ENCODE measurements at places on chromosomes 6 and 20.

DNA sequence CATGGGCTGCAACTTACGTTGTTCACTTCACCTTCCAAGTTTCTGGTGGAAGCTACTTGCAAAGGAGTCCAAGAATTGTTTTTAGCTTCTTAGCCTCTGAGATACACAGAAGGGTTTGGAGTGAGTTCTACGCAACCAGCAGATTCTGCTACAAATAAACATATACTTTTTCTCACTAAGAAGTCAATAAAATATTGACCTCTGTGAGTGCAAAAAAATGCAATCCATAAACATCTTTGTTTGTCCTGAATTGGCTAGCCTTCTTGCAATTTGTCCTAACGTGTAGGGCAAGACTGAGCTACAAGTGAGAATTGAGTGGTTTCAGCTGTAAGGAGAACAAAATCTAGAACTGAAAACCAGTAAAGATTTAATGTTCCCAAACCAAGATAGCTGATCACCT, 26.2 kb upstream of the E2F3 start:
- no peak for DNase-seq

DNA sequence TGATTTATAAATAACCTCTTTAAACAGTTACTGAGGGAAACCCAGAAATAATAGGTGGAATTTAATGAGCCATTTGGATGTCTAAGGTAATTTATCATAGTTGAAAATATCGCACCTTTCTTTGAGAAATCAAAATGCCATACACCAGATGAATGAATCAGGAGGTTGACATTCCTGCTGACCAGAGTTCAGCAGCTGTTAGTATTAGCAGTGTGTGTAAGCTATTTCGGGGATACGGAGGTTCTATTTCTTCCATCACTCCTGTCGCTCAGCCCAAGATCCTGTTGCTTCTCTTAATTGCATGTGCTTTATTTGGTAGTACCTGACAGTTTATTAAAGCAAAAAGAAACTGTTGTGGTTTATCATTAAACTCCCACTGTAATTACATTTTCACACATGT, 67.1 kb downstream of the HDGFL1 start:
- DNase-seq = no peak

DNA sequence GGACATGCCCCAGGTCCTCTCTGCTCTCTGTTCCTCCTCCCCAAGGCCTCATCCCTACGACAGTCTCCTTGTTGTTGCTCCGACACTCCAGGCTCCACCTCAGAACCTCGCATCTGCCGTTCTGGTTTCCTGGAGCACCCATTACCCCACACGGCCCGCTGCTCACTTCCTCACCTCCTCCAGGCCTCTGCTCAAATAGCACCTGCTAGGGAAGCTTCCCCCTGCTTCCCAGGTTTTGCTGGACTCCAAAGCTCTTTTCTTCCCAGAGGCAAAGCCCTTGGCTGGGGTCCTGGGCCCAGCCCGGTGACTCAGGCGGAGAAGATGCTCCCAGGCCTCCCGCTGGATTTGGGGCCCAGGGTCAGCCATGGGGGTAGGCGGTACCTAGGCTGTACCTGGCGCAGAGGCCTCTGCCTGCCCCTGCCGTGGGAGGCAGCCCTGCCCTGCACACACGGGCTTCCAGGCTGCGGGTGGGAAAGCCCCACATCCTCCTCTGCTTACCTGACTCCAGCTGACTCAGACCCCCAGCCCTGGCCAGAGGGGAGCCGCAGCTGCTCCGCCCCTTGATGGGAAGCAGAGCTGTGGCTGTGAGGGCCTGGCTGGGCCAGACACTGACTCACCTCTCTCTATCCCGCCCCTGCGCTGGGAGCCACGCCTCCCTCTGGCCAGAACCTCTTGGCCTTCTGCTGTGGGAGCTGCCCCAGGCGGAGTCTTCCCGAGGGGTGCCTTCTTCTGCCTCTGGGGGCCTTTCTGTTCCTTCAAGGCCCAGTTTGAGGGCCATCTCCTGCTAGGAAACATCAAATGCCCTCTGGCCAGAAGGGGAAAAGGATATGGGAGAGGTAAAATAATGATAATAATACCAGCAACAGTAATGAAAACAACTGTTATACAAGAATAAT, 130.5 kb downstream of the CEBPB start:
- no peak for DNase-seq

- no peak for DNase-seq
These were observed 64.9 kb downstream of the LAMA4 start for GRCh38 chr6:112189494-112189893.

GRCh38 chr6:157269261-157269794, 54.0 kb downstream of the TMEM242 start:
- no peak for DNase-seq

DNA sequence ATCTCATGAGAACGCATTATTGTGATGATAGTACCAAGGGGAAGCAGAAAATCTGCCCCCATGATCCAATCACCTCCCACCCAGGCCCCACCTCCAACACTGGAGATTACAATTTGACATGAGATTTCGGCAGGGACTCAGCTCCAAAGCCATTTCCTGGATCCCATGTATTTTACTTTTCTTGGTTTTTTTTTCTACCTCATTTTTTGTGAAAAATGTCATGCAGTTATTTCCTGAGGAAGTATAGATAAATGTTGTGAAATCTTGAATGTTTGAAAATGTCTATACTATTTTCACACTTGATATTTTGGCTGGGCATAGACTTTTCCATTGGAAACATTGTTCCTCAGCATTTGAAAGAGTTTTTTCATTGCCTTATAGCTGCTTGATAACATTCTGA, 9.1 kb upstream of the BRPF3 start:
- no peak for DNase-seq

- DNase-seq = no peak
These were observed 39.7 kb downstream of the SH3BGRL2 start for GRCh38 chr6:79670789-79671188.

GRCh38 chr6:14406614-14407331, 289.2 kb downstream of the CD83 start:
- DNase-seq = no peak

- DNase-seq = no peak
These were observed 71.0 kb upstream of the MRAP2 start for GRCh38 chr6:83962582-83962981.

GRCh38 chr20:33910056-33910455, 83.7 kb upstream of the RALY start:
- no peak for DNase-seq

- no peak for DNase-seq
These were observed 4.9 kb downstream of the RIMS4 start for GRCh38 chr20:44805335-44805978.

GRCh38 chr20:35575958-35576357, 34.1 kb downstream of the ERGIC3 start:
- DNase-seq = no peak

DNA sequence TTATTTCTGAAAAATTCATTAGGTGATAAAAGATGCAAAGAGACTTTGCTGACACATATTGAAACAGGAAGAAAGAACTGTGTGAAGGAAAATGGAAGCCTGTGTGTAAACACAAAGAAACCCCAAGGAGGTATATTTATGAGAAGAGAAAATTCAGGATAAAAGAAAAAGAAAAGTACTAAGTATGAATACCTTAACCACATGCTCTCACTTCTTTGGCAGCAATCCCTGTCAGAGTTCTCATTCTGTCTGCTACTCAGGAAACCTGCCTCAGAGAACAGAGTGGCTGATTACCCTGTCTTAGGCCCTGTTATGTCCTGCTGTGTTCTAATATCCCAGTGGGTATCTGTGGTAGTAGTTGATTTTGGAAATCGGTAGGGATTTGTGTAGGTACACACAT, 457.9 kb downstream of the TBC1D32 start:
- no peak for DNase-seq

DNA sequence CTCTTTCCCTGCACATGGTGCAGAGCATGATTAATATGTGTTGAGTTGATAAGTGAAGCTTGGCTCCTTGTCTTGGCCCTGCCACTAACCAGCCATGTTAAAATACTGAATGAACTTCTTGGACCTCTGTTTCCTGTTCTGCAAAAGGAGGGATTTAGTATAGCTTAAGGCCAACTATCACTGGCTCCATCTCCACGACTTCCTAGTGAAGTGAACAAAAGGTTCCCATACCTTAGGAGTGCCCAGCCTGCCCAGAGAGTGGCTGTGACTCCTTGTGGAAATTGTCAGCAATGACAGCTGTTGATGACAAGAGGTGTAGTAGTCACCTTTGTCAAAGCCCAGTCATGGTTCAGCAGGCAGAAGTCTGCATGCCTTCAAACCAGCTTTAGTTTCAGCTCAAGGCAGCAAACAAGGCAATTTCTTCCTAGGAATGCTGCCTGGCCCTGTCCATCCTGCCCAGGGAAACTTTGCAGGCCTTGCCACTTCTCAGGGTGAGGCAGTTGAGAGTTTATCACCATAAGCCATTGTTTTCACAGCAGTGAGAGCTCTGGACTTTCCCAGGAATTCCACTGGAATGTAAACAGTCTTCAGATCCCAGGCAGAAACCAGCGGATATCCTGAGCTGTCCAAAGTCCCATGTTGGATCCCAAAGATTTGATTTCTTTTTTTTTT, 169.7 kb upstream of the TNFAIP3 start:
- no peak for DNase-seq

GRCh38 chr6:142802124-142802523, 142.9 kb downstream of the HIVEP2 start:
- DNase-seq = no peak

DNA sequence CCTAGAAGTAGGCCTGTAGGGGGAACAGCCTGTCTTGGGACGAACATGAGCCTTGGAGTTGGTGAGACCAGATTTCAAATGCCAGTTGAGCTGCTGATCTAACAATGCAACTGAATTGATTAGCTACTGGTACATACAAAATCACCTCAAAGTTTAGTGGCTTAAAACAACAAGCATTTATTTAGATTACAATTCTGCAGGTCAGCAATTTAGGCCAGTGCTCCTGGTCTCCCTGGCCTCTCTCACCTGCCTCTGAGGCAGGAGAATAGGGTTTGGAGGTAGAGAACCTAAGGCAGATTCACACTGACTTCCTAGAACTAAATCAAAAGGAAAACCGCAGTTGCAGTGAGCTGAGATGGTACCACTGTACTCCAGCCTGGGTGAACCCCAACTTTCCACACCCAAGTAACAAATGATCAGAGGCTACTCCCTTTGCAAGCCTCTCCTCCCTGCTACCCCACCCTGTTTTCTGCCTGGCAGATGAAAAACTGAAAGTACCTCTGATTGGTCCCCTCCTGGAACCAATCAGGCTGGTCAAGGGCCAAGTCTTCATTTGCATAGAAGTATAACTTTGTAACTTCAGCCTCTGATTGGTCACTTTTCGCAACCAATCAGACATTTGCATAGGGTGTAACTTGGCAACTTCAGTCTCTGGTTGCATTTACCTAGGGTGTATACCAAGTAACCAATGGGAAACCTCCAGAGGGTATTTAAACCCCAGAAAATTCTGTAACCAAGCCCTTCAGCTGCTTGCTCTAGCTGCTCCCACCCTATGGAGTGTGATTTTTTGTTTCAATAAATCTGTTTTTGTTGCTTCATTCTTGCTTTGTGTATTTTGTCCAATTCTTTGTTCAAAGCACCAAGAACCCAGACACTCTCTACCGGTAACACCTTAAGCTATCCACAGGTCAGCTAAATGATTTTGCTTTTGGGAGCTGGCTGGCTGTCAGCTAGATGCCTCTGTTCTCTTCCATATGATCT, 8.1 kb upstream of the UBR2 start:
- DNase-seq = no peak

DNA sequence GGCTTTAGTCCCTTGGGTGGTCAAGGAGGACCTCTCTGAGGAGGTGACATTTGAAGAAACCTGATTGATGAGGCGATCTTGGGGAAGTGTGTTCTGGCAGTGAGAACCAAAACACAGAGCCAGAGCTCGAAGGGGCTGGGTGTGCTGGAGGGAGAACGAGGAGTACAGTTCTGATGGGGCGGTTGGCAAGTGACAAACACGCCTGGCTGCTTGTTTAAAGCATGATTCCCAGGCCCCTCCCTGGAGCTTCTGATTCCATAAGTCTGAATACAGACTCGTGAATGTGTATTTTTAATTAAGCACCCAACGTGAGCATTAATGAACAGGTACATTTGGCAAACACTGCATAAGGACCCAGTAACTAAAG, 886 bp upstream of the NFATC2 start:
- DNase-seq = no peak

DNA sequence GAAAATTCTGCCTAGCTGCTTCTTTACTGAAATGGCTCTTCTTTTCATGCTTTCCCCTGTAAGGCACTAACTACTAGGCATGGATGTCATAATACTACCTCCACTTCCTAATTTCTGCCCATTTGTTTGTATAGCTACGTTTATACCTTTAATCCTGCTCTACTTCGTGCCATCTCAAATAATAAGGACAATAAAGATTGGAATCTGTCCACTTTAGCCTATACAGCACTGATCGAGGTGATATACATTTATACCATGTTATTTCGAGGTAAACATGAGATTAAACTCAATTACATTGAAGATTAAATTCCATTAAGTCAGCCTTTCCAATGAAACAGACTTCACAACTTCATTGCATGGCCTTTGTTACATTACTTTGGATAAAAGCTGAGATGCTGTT, 390.6 kb upstream of the MARCKS start:
- no peak for DNase-seq

DNA sequence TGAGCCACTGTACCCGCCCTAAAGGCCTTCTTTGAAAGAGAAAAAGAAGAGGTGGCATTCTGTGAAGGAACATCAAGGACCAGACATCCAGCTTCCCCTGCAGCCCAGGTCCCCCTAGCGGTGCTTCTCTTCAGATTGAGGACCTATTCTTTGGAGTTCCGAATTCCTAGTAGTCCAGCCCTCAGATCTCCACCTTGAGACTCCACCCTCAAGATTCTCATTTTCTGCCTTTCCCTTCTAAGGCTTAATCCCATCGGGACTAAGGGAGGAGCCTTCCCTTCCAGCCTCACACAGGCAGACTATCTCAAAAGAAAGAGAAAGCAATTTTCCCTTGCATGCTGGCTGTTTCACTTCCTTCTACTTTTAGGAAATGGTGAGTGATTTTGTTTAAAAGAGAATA, 32.5 kb downstream of the MUC22 start:
- no peak for DNase-seq

GRCh38 chr6:114327074-114327473, 15.7 kb downstream of the HS3ST5 start:
- DNase-seq = no peak

DNA sequence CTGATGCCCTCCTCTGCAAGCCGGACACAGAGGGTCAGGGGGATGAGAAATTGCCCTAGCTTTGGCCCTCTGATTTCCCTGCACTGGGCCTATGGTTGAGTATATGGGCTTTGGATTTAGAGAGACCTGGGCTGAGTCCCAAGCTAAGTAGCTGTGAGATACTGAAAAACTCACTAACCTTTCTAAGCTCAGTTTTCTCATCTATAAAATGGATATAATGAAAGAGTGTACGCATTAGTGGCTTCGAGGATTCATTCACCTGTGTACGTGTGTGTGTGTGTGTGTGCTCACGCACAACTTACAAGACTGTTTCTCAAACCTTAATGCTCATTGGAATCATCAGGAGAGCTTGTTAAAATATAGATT, 12.7 kb upstream of the RBPJL start:
- no peak for DNase-seq

- DNase-seq = no peak
These were observed 64.2 kb downstream of the SGK1 start for GRCh38 chr6:134253681-134254080.

Data from stimulated activated CD4-positive, alpha-beta T cell treated with anti-CD3 and anti-CD28 coated beads, Interleukin-1b, Interleukin-23, amount 100 ng/mL, for 1 hour (primary cell).